ENCODE measurements at places on chromosomes 6 and 20. TPM values are rescaled to one million over a fixed set of nuclear protein-coding genes. Genes with fewer than 3 reads are reported as not detected.

The RAB44 gene
- under 0.01 TPM for total RNA-seq

The FGD2 gene
- total RNA-seq = not detected

The MAS1 gene
- total RNA-seq = 0.09 TPM

The ANKRD66 gene
- not detected for total RNA-seq

The CST4 gene
- 0.43 TPM for total RNA-seq

The FILIP1 gene
- 0.14 TPM for total RNA-seq

The CNPY3 gene
- total RNA-seq = 21.9 TPM

The SLCO4A1 gene
- total RNA-seq = 0.09 TPM

The HDGFL1 gene
- total RNA-seq = not detected

The HLA-DRB1 gene
- total RNA-seq = not detected

The SLC35D3 gene
- not detected for total RNA-seq

The BEND3 gene
- total RNA-seq = 1.7 TPM

The SLC17A1 gene
- total RNA-seq = not detected

The RSPO3 gene
- 17.4 TPM for total RNA-seq

The HSF2 gene
- total RNA-seq = 20.5 TPM

The C20orf173 gene
- total RNA-seq = not detected

The RBPJL gene
- not detected for total RNA-seq

The AK9 gene
- total RNA-seq = 1.6 TPM

The SNAP25 gene
- total RNA-seq = 3.7 TPM

The LKAAEAR1 gene
- total RNA-seq = not detected

The SYTL3 gene
- 4.2 TPM for total RNA-seq

The CST1 gene
- total RNA-seq = not detected

The AKAP7 gene
- 6.3 TPM for total RNA-seq

The PNISR gene
- 54.6 TPM for total RNA-seq

The RNF182 gene
- 0.28 TPM for total RNA-seq

The GPR63 gene
- total RNA-seq = 1.4 TPM

The TFAP2A gene
- under 0.01 TPM for total RNA-seq

The RSPH4A gene
- total RNA-seq = 0.09 TPM

The STMND1 gene
- not detected for total RNA-seq

The TRAPPC3L gene
- total RNA-seq = 0.14 TPM

The BCKDHB gene
- 8.5 TPM for total RNA-seq

The SYNE1 gene
- 120 TPM for total RNA-seq

The CENPQ gene
- 4.0 TPM for total RNA-seq

The DPPA5 gene
- not detected for total RNA-seq

The HLA-DPA1 gene
- total RNA-seq = 2.8 TPM

The EYS gene
- 0.28 TPM for total RNA-seq

The HLA-DOB gene
- 0.14 TPM for total RNA-seq

The GHRH gene
- total RNA-seq = not detected

The KCNG1 gene
- total RNA-seq = 16.7 TPM

The SIGLEC1 gene
- not detected for total RNA-seq

The HMGN3 gene
- 26.3 TPM for total RNA-seq

The SLC22A3 gene
- 3.0 TPM for total RNA-seq

The HMGCLL1 gene
- total RNA-seq = 0.18 TPM

The MAK gene
- total RNA-seq = not detected

The COL11A2 gene
- 0.14 TPM for total RNA-seq

The MBOAT1 gene
- 1.5 TPM for total RNA-seq

The TLDC2 gene
- total RNA-seq = 0.14 TPM

Measured in smooth muscle cell of bladder (primary cell).